ENCODE measurements at places on chromosomes 7 and 10.

DNA sequence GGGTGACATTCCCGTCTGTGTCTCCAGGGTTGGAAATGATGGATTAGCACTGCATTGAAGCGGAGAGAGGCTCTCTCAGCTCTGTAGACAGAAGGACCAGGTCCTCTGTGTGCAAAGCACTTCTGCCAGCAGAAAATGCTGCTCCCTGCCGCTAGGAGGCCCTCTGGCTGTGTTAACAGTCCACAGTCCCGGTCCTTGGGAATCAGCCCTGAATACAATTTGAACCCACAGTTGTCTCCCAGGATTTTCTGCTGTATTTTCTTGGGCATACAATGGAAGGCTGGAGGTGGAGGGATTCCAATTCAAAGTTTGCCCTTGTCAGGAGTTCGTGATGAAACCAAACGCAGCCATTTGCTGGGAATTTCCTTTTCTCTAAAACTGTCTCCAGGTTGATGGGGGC is 205.2 kb downstream of the GLRX3 start:
- DNase-seq: no peak

DNA sequence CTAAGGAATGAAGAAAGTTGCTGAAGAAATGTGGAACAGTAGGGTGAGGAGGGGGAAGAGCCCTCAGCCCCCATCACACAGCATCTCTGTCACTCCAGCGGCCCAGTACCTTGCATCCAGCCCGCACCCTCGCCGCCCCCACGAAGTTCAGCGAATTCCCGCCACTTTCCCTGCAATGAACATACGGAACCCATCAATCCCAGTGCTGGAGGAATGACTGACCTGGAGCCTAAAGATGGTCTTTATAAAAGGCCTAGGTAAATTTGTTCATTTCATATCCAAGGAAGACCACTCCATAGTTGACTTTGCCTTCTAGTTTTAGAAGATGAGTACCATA is 779 bp upstream of the KIF5B start:
- no peak for DNase-seq

DNA sequence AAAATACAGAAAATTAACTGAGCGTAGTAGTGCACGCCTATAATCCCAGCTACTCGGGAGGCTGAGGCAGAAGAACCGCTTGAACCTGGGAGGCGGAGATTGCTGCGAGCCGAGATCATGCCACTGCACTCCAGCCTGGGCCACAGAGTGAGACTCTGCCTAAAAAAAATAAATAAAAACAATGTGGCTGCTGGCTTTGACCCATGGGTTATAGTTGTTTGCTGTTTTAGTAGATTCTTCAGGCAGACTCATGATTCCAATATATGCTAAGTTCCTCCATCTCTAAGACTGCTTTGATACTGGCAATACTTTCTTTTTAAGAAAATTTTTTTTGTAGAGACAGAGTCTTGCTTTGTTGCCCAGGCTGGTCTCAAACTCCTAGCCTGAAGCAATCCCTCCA is 8.4 kb downstream of the OLAH start:
- no peak for DNase-seq

DNA sequence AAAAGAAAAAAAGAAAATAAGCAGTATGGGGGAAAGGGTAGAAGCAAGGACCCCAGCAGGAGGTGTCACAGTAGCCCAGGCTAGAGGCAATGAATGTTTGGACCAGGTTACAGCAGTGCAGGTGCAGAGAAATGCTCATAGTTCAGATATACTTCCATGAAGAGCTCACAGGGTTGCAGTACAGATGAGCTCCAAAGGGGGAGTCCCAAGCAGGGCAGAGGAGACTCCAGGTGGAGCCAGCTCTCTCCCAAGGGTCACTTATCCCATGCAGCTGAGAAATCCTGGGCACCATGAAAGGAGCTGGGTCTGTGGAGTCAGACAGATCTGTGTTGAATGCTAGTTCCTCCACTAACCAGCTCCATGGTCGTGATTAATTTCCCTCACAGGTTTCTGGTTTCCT is 174.9 kb downstream of the C7orf25 start:
- DNase-seq: no peak

- no peak for DNase-seq
Measured at GRCh38 chr10:3978761-3979160, 193.8 kb upstream of the KLF6 start.

DNA sequence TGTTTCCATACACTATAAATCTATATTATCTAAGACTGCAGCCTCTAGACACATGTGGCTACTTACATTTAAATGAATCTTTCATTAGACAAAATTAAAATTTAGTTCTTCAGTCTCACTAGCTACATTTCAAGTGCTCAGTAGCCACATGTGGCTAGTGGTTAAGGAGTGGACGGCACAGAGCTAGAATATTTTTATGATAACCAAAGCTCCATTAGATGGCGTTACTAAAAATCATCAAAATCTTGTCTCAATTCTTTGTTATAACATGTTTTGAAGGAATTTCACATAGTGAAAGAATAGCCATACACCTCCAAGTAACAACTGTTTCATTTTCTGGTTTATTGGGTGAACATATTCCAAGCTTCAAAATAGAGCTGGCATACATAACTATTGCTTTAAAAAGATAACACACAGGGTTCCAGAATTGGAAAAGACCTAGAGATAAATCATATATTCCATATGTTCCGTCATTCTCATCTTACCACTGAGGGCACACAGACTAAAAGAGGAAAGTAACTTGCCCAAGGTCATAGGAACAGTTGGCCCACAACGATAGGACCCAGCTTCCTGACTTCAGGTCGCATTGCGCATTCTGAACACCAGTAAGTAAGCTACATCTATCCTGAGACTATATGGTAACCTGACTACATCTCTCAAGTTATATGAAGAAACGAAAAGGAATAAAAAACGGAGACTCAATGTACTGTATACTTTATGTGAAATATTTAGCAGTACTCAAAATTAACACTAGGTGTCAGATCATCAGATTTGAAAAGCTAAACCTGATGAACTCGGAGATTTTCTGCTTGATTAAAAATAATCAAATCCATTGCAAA is 66.6 kb downstream of the CAV1 start:
- DNase-seq: no peak

- no peak for DNase-seq
Measured at GRCh38 chr7:101995121-101995520, 177.7 kb downstream of the CUX1 start.

GRCh38 chr7:155881471-155882350 is 69.4 kb upstream of the SHH start:
- no peak for DNase-seq

GRCh38 chr7:94311515-94311914 is 83.2 kb upstream of the COL1A2 start:
- DNase-seq: no peak

DNA sequence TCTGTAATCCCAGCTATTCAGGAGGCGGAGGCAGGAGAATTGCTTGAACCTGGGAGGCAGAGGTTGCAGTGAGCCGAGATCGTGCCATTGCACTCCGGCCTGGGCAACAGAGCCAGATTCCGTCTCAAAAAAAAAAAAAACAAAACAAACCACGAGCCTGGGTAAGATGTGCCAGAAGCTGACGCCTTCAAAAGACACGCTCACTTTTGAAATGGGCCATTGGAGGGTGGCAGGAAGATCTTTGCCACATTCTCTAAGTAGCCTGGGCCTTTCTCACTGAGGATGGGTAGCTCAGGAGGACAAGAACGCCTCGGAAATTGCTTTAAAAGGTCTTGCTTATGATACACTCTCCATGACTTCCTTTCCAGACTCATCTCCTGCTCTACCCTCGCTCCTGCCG is 172.7 kb downstream of the SH3PXD2A start:
- no peak for DNase-seq

GRCh38 chr10:120409816-120410215 is 47.2 kb upstream of the PLPP4 start:
- DNase-seq: no peak

DNA sequence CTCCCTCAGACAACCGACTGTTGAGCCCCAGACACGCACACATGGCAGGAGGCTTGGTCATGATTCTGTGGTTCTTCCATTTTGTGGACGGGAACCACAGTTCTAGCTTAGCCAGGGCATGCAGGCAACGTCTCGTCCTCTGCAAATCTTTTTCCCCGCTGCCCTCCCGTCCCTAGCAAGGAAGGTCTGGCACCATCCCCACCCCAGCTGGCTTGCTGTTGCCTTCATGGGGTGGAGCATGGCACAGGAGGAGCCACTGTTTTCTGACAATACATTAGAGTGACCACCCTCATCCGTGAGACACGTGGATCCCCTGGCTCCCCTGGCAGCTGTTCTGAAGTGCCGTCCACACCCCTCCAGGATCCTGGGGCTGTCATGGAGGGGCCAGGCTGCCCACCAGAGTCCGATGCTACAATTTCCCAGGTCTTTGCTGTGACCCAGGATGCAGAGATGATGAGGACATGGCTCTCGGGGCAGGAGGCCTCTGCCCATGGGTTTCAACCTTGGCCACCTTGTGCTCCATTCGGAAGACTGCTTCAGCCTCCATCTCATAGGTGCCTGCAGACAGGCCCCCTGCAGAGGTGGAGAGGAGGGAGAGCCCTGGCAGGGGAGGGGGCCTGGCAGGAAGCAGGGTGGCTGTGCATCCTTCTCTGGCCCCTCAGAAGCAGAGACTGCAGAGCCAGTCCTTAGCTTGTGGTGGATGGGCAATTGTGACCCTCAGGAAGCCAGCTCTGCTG is 233.6 kb downstream of the GLRX3 start:
- DNase-seq: no peak

Data from stimulated activated CD4-positive, alpha-beta T cell treated with anti-CD3 and anti-CD28 coated beads, Interleukin-15, amount 100 ng/mL, for 48 hours (primary cell).